ENCODE measurements at places on chromosomes 2 and 18.

GRCh38 chr2:237256887-237257286 is 157.1 kb downstream of the COL6A3 start:
- no peak for DNase-seq

DNA sequence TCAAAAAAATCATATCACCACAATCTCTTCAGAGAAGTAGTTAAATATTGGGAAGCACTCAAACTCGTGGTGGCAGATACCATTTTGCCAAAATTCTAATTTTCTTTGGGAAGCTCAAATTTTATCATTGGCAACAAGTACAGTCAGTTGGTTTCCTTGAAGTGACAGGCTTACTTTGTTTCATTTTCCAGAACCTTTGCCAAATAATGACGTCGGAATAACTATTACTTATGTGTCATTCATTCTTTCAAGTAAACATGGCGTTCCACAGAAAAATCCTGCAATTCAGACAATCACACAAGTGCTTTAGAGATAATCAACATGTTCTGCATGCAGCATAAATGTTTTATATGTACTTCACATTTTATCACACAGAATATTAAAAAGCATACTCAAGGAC is 5.4 kb downstream of the TTLL4 start:
- no peak for DNase-seq

- DNase-seq, result no peak
These were observed 28.4 kb downstream of the XDH start for GRCh38 chr2:31386172-31386571.

- DNase-seq, result no peak
These were observed 149.7 kb downstream of the TFCP2L1 start for GRCh38 chr2:121135168-121135853.

- no peak for DNase-seq
These were observed 5.3 kb upstream of the ASAP2 start for GRCh38 chr2:9201185-9201891.

GRCh38 chr18:43049021-43049420 is 66.5 kb downstream of the RIT2 start:
- no peak for DNase-seq

GRCh38 chr18:63962137-63962536 is 7.7 kb upstream of the SERPINB8 start:
- DNase-seq, result no peak

GRCh38 chr2:28980368-28981015 is 606 bp upstream of the TOGARAM2 start:
- no peak for DNase-seq

- DNase-seq, result no peak
These were observed 59.9 kb downstream of the ABCB11 start for GRCh38 chr2:168971261-168971660.

DNA sequence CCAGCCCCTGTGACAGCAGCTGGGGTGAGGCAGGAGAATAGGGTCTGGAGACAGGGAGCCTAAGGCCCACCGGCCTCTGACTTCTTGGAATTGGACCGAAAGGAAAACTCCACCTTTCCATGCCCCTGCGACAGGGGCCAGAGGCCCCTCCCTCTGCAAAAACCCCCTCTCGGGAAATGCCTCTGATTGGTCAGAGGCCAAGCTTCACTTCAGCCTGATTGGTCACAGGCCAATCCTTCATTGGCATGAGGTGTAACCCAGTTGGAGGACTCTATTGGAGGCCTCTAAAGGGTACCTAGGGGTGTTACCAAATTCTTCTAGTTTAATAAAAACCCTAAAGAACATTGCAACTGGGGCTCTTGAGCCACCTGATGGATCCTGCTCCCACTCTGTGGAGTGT is 5.7 kb upstream of the ACKR3 start:
- no peak for DNase-seq

DNA sequence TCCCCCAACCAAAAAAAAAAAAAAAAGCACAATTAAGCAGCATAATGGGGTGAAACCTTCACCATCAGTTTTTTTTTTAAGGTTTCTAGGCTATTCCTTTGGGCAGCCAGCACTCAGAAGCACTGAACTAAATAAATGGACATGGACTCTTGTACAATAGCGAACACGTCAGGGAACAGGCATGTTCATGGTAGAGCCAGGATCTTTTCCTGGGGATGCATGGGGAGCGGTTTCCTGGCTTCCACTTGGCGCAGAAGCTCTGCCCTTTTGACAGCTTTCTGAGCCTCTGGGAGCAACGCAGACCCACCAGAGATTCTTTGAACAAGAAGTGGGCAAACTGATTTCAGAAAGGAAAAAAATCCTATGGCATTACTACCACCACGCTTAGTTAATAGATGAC is 35.0 kb downstream of the ALPK2 start:
- DNase-seq, result no peak

GRCh38 chr2:85648619-85649018 is 19.4 kb downstream of the SFTPB start:
- DNase-seq, result peak; percentile 29

- no peak for DNase-seq
These were observed 324.9 kb upstream of the TCF4 start for GRCh38 chr18:55912919-55913318.

- no peak for DNase-seq
These were observed 290 bp downstream of the PSMG2 start for GRCh38 chr18:12703096-12703567.

- DNase-seq, result no peak
These were observed 2.7 kb upstream of the GKN1 start for GRCh38 chr2:68971591-68972231.

- no peak for DNase-seq
These were observed 57.9 kb downstream of the INPP5D start for GRCh38 chr2:233117811-233118647.

DNA sequence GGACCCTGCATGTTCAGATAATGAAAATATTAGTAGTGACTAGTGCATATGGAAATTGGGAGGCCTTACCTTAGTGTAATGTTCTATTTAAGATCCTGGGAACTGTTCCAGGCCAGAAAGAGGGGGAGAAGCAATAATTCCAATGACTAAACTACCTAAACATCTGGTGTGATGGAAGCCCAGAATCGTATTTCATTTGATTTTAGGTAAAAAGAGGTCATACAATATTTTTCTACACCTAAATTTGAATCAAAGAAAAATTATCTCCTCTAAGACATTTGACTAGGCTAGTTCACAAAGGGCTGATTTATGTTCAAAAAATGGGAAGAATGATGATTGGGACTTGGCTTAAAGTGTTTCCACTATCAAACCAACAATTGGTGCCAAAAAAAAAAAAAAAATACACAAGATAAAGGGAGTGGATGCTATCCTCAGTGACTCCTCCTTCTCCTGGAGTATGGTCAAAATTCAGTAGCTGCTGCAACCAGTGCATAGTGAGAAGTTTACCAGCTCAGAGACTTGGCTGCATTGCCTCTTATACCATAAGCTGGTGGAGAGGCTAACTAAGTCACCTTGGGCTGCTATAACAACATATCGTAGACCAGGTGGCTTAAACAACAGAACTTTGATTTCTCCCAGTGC is 1038.3 kb upstream of the ACVR2A start:
- no peak for DNase-seq

DNA sequence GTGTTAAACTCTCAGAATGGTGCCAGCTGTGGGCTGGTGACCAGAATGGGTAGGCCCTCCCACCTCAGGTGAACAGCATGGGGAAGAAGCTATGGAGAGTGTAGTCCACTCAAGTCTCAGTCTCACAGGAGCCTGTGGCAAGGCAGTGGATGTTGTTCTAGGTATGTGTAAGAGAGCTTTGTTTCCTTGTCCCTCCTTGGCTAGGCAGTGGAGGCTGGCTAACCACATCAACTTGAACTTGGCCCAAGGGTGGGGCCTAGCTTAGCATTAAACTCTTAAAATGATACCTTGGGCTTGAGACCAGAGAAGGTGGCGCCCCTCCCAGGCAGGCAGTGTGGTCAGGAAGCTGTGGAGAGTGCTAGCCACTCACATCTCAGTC is 53.2 kb upstream of the SLC4A10 start:
- no peak for DNase-seq

- DNase-seq, result no peak
These were observed 293.1 kb upstream of the ID2 start for GRCh38 chr2:8388781-8389180.

DNA sequence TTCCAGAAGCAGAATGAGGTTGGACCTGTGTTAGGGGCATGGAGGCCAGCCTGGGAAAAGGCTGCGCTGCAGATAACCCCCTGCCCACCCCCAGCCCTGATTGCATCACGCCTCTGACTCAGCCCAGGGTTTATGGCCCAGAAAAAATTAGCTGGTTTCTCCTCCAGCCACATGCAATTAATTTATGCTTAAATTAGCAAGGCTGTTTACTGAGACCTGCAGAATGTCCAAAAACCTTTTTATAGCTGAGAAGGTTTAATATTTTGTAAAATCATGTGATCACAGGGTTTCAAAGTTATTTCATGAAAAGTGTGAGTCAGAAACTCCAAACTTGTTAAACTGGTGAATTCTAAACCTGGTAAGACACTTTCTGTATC is 123.1 kb upstream of the HDAC4 start:
- DNase-seq, result no peak

DNA sequence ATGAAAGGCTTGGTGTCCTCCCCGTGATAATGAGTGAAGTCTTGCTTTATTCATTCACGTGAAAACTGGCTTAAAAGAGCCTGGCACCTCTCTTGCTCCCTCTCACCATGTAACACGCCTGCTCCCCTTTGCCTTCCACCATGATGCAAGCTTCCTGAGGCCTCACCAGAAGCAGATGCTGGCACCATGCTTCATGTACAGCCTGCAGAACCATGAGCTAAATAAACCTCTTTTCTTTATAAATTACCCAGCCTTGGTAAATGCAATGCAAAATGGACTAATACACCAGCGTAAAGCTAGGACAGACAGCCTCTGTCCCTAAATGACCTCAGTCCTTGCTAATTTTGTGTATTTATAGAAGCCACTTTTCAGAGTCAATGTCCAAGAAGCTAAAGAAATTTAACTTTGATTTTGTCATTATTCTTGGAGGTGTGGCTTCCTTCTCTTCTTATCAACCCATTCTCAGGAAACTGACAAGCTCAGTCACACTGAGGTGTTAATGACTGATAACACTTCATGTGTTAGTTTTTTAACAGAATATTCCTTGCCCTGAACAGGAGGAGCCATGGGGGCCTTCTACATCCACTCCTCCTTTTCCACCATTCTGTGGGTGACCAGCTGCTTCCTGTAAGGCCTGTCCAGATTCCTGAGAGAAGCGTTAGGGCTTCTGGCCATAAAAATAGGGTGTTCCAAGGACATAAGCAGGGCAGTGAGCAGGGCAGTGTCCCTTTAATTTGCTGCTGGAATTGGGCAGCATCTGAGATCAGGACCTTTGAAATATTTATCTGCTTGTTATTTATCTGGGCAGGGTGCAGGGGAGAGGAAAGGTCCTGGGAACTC is 38.0 kb upstream of the EPAS1 start:
- DNase-seq, result no peak
